ENCODE measurements at places on chromosomes 5 and 9. TPM values are rescaled to one million over a fixed set of nuclear protein-coding genes. Genes with fewer than 3 reads are reported as not detected.

CDC20B gene
- 0.22 TPM for total RNA-seq

CDKN2B gene
- total RNA-seq = 24.9 TPM

SARDH gene
- total RNA-seq = 13.7 TPM

TRIM36 gene
- 2.4 TPM for total RNA-seq

SPATA31A3 gene
- not detected for total RNA-seq

LPAR1 gene
- total RNA-seq = 103 TPM

BHMT2 gene
- total RNA-seq = 4.5 TPM

IFNA13 gene
- not detected for total RNA-seq
